ENCODE measurements at places on chromosomes 1 and 21.

DNA sequence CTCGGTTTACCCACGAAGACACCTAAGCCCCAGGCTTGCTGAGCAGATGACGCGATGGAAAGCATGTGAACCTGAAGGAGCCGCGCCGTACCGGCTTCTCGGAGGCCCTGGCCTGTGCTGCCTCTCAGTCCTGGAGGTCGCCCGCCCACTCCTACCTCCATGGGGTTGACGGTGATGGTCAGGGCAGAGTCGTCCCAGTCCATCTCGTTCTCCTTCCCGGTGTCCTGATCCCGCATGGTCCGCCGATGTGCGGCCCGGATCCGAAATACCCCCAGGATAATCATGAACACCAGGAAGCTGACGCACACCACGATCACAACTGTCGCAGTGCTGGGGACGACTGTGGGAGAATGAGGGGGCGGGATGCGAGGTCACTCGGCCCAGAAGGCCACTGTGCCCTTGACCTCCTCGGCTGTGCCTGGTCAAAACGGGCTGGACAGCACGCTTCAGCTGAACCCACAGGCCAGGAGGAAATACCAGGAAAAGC, 79.6 kb downstream of the PIK3CD start:
- no peak for DNase-seq

DNA sequence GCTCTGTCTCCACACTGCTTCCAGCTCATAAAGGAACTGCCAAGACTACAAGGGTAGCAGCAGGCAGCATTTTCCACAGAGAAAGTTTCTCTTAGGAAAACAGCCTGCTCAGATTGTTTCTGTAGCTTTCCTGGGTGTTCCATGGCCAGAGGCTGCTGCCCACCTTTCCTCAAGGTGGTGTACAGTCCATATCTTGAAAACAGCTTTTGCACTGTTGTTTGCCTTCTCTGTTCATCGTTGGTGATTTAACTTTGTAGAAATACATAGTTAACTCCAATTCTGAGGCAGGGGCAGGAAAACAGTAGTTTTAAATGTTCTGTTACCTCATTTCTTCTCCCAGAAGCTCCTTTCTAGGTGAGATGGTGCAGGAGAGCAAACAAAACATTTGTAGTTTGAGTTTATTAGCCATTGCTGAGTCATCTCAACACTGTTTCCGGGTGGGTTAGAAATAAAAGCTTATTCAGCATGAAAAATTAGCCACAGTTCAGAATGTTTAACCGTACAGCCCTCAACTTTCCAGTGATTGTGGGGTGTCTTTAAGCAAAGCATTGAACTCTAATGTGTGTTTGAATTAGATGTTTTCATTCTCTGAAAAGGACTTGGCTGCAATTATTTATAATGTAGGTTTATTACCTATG, 41.7 kb downstream of the DIP2A start:
- DNase-seq, result no peak

DNA sequence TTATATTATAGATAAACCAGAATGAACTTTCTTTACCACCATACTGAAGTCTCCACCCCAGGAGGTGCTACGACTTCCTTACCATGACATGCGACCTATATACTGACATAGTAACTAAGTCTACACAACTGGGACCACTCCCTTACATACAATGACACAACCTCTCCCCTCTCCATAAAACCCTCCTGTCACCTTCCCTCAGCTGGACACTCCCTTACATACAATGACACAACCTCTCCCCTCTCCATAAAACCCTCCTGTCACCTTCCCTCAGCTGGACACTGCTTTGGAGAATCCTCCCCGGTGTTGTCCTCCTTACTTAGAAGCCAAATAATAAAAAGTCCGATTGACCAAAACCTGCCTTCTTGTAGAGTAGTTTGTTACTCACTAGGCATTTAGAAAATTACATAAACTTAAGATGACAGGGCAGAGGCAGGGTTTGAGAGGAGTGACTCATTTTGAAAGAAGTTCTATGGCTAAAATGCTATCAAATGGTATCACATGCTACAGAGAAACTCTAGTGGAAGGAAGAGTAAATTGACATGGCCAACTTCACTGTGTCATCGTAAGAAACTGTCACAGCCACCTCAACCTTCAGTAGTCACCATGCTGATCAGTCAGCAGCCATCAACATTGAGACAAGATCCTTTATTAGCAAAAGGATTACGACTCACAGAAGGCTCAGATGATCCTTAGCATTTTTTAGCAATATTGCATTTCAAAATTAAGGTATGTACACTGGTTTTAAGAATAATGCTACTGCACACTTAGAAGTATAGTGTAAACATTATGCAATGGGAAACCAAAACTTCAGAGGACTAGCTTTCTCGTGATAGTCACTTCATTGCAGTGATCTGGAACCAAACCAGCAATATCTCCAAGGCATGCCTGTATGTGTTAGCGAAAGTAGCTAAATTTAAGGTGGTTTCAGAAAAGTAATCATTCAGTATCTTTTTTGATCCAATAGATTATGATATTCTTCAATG, 56.4 kb downstream of the AHCTF1 start:
- DNase-seq, result no peak

DNA sequence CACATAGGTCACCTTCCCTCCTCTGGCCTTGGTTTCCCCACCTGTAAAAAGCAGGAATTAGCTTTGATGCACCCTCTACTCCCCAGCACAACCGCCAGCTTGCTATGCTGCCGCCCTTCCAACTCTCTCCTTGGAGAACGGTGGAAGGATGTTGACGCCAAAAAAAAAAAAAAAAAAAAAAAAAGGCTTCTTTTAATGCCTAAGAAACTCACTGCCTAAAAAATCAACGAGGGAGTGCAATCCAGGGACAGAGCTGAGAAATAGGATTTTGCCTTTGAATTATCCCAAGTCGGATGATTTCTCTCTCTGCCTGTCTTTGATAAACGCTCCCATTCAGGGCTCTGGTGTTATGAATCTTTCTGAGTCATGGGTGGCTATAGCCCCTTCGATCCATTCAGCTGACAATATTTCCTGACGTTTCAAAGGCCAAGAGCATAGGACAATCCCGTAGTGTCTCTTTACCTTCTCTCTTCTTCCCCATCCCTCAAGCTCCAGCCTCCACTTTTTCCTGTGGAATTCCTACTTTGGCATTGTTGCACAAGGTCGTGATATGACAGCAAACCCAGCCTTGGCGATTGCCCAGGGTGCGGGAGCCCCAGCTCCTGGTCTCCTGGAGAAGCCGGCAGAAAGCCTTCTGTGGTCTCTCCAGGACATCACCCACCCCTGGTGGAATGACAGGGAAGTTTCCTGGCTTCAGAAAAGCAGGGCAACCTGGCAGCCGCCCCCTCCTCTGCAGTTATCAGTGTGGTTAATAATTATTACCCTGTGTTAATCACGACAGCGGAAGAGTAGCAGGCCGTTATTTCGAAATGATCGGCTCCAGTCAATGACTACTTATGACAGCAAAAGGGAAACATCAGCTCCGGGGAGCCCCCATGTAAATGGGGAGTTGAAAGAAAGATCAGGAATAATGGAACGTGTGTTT, 8.0 kb upstream of the PLXNA2 start:
- peak; percentile 42 for DNase-seq

GRCh38 chr1:180800945-180801344, 111.8 kb upstream of the KIAA1614 start:
- no peak for DNase-seq

DNA sequence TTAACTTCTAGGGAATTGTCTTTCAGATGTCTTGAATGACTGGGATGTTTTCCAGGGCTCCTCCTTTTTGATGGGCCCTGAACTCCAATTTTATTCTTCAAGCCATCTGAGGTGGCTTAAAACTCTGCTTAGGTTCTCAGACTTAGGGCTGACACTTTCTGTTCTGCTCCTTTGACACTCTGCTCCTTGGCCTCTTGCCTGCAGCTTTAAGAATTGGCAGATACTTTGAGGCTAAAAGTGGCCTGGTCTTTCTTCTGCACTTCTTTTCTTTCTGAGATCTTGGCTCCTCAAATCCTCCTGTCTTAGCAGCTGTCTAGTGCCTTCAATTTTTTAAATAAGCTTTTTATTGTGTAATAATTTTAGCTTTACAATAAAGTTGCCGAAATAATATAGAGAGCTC, 294.6 kb downstream of the RPS6KC1 start:
- no peak for DNase-seq

DNA sequence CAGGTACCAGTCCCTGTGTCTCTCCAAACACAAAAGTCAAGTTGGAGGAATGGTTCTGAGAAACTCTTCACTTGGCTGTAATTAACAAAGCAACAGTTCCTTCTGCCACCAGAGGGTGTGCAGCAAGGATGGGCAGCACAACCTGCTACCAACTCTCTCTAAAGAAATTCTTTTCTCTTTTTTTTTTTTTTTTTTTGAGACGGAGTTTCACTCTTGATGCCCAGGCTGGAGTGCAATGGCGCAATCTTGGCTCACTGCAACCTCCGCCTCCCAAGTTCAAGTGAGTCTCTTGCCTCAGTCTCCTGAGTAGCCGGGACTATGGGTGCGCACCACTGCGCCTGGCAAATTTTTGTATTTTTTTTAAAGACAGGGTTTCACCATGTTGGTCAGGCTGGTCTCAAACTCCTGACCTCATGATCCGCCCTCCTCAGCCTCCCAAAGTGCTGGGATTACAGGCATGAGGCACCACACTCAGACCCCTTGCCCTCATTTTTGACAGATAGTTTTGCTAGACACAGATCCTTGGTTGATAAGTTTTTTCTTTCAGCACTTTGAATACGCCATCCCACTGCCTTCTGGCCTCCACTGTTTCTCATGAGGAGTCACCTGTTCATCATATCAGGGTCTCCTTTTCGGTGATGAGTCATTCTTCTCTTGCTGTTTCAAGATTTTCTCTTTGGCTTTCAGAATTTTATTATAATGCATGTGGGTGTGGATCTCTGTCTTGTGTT, 12.1 kb upstream of the DEGS1 start:
- peak; percentile 53 for DNase-seq

- DNase-seq, result no peak
These were observed 3.6 kb upstream of the H6PD start for GRCh38 chr1:9230869-9231533.

DNA sequence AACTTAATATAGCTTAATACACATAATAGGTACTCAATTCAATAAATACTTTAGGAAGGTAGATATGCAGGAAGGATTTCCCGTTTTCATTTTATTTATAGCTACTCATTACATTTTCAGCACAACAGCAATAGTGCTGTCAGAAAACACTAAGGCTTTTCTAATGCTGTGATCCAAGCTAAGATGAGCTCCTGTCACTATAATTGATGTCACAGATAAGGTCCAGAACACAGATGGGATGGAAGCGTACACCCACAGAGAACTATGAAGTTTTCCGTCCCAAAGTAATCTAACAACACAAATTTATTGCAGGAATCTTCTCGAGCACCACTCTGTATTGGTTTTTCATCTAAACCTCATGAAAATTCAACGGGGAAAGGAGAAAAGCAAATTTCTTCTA, 13.6 kb downstream of the AUNIP start:
- DNase-seq, result no peak

GRCh38 chr1:235998812-235999211, 66.1 kb downstream of the NID1 start:
- DNase-seq, result no peak

DNA sequence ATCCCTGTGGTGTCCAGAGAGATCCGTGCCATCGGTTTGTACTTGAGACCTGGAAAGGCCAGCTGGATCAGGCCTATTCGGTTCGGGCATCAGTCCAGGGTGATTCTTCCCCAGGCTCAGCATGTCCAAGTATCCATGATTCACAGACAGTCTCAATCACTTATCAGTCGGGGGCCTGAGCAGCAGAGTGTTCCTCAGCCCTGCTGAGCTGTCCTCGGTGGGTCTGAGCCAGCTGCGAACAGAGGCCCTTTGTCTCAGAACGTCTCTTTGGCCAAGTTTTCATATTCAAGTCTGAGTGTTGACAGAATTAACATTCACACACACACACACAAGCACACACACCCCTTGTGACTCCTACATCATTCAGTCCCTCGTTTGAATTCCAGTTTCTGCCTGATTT, 33.4 kb upstream of the OSBPL9 start:
- no peak for DNase-seq

- DNase-seq, result no peak
These were observed 187.7 kb upstream of the CACYBP start for GRCh38 chr1:174812016-174812415.

DNA sequence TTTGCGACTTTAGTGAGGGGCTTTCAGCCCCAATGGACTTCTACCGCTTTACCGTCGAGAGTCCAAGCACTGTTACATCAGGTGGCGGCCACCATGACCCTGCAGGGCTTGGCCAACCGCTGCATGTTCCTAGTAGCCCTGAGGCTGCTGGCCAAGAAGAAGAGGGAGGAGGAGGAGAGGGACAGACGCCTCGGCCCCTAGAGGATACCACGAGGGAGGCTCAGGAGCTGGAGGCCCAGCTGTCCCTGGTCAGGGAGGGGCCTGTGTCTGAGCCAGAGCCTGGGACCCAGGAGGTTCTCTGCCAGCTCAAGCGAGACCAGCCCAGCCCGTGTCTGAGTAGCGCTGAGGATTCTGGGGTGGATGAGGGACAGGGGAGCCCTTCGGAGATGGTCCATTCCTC, 8.6 kb upstream of the SLC25A34 start:
- DNase-seq, result no peak

DNA sequence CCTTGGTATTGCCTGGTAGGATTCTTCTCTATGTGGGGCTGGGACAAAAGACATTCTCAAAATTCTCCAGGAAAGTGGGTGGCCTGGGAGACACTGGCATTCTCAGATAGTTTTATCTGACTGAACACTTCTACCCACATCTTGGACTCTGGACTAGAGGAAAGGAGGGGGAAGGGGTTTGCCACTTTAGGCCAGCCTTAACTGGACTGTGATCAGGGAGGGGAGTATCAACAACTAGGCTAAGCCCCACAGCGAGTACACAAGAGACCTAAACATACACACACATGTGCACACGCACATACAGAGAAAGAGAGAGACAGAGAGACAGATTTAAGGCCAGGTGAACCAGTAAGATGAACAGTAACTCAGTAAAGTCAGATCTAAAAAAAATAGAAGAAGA, 1.2 kb upstream of the SEMA6C start:
- DNase-seq, result no peak

DNA sequence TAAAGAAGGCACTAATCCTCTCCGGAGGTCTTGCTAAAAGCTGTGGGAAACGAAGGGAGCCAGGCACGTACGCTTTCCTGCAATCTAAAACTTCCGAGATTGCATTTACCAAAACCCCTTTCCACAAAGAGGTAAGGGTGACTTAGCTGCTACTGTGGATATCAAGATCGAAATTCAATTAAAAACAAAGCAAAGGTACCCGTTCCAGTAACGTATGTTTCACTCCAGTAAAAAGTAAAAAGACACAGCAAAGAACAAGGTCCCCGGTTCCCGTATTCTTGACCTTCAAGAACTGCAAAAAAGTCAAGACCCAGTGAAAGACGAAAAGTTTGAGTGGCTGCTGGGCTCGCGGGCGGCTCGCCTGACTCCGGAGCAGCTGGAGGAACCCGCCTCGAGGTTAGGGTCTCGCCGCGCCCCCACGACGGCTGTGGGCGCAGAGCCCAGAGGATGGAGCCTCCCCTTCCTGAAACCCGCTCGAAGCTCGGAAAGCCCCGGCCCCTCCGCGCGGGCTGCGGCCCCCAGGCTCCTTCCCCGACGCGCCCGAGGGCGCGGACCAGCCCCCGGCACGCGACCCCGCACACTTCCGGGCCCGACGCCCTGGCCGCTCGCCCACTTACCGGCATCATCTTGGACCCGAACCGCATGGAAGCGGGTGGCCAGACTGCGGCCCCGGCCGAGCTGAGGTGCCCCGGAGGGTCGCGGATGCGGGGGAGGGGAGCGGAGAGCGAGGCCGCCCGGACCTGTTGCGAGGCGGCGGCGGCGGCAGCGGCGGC, 524 bp downstream of the TP53BP2 start:
- DNase-seq, result peak; percentile 39

- DNase-seq, result no peak
These were observed 31.7 kb downstream of the TRIM11 start for GRCh38 chr1:228374711-228375577.

- DNase-seq, result no peak
These were observed 288.4 kb upstream of the PRMT6 start for GRCh38 chr1:106768077-106768476.

GRCh38 chr1:150234309-150234565, 1.7 kb downstream of the ANP32E start:
- DNase-seq, result no peak

Data from H9 (cell line).